ENCODE measurements at places on chromosomes 12 and 14. TPM values are rescaled to one million over a fixed set of nuclear protein-coding genes. Genes with fewer than 3 reads are reported as not detected.

GRCh38 chr12:116916714-116917114 is 6.0 kb downstream of the FBXW8 start:
- peak; percentile 48 for DNase-seq

Gene CCDC38
- 0.04 TPM for total RNA-seq

Gene BHLHE41
- total RNA-seq: 4.1 TPM

DNA sequence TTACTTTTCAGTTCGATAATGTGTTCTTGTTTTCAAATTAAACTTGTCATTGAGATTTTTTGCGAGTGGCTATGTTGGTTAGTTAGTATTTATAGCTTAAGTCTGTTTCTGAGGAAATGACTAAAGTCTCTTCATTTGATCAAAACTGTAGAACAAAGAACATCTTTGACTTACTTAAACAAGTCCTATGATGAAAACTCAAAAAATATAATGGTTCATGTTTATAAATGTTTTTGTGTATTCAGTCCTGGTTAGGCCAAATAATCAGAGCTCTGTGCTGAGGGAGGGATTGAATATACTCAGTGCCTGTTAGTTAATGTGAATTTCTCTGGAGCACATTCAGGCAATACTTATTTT is 51.7 kb downstream of the PPFIBP1 start:
- DNase-seq: no peak

DNA sequence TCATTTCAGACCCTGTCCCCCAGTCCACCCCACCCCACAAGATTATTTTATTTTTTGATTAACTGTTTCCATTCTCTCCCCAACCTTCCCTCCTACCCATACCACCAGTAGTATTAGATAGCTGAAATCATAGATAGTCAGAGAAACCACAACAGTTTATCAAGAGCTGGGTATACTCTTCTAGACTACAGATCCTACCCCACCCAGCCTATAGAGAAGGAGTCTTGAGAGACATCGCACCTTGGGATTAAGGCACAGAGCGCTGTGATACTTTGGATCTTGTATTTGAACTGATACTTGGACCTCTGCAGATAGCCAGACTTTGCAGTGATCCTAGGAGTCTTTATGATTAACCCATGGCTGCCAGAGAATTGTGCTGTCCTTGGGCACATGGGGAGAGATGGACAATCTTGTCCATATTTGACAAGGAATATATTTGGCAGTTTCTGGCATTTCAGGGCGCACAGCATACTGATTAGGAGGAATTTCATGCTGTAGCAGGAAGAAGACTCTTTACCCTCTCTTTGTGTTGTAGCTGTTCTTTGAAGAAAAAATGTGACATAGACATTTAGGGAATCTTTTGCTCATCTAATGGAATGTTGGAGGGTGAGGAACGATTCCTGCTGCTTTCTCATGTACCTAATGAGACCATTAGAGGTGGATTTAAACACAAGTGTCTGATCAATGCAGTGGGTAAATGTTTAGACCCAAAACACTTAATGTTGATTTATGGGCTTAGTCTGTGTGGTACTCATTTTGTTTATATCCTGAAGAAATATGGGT is 982 bp downstream of the RBMS2 start:
- peak; percentile 20 for DNase-seq

- DNase-seq: peak; percentile 16
Observed at GRCh38 chr14:65290830-65291229, 121.7 kb upstream of the FUT8 start.

Gene PRPH
- total RNA-seq: 3.9 TPM

- no peak for DNase-seq
Observed at GRCh38 chr12:109069307-109070271, 17.2 kb downstream of the USP30 start.

DNA sequence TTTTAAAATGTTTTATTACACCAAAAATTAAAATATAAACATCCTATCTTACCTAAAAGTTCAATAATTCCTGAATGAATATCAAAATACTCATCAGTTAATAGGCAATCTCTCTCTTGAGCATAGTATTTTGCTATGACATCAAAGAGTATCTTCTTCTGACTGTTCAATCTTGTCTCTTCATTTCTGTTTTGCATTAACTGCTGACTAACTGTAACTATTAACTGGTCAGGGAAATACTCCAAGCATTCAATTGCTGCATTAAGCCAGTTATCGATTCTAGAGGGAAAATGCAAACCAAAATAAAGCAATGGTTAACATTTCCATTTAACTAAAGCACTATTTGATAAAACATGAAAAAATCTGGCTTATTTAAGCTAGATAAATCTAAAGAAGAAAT is 13.4 kb downstream of the DEPDC4 start:
- no peak for DNase-seq

GRCh38 chr12:5258498-5258897 is 173.4 kb upstream of the NTF3 start:
- DNase-seq: no peak

Gene TUNAR
- not detected for total RNA-seq

Gene RIC8B
- total RNA-seq: 14.9 TPM

DNA sequence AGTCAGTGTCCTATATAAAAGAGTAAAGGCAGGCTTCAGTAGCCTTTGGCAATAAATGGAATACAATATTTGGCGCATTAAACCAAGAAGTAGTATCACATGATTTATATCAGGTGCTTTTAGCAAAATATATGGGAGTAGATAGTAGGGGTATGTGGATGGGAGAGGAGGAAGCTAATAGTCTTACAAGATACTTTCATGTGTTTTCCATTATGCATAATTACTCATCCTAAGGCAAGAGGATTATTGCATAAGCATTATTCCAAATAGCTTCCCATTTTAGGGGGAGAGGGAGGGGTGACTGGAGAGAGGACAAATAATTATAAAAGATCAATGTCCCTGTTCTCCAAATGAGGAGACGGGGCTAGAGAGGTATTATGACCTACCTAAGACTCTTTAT is 104.3 kb downstream of the DUSP6 start:
- DNase-seq: no peak

DNA sequence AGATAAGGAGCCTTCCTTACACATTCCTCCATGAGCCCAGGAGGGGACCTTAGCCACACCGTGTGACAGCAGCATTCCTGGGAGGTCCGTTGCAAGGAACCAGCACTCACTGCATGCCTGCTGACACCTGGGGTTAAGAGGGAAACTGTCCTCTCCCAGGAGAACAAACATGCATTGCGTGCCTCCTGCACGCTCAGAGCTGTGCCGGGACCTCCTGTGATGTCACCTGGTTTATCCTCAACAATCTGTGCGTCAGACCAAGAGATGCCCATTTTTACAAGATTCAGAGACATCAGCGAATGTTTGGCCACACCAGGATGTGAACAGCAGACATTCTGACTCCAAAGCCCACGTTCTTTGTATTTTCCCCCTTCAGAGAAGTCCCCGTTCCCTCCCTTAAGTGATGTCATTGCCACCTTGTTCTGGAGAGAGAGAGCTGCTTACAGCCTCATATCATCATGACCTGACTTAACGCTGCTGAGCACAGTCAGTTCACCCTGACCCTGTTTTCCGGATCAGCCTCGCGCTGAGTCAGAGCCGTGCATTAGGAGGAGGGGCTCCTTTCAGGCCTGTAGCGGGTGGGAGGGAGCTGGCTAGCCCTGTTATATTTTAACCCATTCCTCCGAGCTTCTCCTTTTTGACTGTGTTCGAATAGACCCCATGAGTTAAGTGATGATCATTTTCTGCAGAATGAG is 36.2 kb downstream of the TMEM120B start:
- no peak for DNase-seq

GRCh38 chr14:86203843-86204242 is 673.9 kb downstream of the FLRT2 start:
- no peak for DNase-seq

Gene PPP4R3A
- 74.1 TPM for total RNA-seq

DNA sequence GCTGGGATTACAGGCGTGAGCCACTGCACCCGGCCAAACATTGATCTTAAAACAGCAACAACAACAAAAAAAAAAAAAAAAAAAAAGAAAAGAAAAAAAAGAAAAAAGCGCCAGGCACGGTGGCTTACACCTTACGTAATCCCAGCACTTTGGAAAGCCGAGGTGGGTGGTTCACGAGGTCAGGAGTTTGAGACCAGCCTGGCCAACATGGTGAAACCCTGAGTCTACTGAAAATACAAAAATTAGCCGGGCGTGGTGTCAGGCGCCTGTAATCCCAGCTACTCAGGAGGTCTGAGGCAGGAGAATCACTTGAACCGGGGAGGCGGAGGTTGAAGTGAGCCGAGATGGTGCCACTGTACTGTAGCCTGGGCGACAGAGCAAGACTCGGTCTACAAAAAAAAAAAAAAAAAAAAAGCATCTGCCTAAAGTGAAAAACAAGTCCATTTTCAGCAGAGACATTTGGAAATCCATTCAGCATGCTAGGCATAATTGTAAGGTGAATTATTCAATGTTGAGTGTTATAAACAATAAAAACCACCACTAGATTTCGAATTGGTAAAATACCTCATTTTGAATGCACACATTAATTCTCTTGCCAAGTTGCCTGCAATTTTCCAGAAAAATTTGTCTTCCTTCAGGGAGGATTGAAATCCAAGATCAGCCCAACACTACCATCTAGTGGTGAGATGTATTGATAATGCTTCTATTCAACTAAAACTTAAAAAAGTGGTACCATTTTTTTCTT is 8.0 kb upstream of the CERS5 start:
- DNase-seq: peak; percentile 53

Gene FSCB
- total RNA-seq: not detected

Gene HOXC6
- 2.2 TPM for total RNA-seq

GRCh38 chr12:9906873-9907272 is 25.3 kb downstream of the CLEC2A start:
- DNase-seq: no peak

GRCh38 chr12:75706786-75707605 is 195.6 kb upstream of the KRR1 start:
- peak; percentile 73 for DNase-seq

- no peak for DNase-seq
Observed at GRCh38 chr12:106387848-106388377, 30.4 kb downstream of the POLR3B start.

DNA sequence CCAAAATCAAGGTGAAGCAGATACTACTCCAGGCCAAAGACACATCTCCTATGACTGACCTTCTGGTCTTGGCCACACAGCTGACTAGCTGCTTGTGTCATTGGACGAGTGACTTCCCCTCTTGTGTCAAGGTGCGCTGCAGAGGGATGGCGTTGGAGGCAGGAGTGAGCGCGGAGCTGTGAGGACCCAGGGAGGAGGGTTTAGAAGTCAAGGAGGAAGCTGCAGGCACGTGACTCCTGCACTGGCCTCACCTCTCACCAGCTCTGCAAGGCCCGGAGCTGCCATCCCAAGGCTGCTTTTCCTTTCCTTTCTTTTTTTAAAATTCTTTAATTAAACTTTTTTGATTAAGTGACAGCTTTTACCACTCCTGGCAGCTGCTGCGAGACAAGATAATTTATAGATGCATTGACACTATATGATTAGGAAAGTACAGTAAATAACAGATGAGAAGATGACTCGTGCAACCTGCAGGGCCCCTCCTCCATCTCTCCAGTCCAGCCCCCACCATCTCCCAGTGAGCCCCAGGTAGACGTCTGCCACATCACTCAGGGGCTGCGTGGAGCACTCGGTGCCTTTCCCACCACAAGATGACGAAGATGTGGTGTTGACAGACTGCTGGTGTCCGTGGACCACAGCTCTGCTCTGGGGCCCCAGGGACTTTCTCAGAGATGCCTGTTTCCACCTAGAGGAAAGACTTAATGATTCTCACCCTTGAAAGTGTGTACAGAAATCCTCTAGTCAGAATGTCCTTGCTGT is 350.6 kb downstream of the CACNA1C start:
- no peak for DNase-seq

DNA sequence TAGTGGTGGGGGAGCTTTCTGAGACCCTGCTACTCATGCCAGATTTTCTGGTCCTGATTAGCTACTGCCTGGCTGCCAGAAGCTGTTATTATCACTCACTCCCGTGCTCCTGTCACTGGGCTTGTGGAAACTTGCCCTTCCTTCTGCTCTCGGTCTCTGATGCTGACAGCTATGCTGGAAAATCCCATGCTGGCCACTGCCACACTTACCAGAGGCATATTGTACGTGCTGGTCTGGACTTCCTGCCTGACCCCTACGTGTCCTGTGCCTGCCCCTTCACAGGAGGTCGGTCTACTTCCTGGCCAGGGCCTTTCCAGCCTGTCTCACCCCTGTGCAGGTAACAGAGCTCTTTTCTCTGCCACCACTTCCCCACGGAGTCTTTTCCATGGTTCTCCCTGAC is 149.4 kb upstream of the PLEKHG7 start:
- peak; percentile 57 for DNase-seq

DNA sequence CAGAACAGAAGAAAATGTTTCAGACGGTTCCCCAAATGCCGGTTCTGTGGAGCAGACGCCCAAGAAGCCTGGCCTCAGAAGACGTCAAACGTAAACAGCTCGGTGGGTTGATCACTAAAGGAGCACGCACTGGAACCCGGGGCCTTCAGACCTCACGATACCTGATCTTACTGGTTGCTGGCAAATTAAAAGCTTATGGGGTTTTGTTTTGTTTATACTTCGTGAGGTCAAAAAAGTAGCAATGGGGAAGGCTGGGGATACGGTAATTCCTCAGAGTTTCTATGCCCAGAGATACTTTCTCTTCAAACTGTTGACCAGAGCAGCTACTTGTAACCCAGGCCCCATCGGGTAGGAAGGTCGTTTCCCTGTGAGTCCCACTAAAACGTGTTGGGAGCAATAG is 1.7 kb downstream of the CDKN1B start:
- no peak for DNase-seq

- DNase-seq: no peak
Observed at GRCh38 chr12:93154753-93155480, 222.8 kb upstream of the NUDT4 start.

DNA sequence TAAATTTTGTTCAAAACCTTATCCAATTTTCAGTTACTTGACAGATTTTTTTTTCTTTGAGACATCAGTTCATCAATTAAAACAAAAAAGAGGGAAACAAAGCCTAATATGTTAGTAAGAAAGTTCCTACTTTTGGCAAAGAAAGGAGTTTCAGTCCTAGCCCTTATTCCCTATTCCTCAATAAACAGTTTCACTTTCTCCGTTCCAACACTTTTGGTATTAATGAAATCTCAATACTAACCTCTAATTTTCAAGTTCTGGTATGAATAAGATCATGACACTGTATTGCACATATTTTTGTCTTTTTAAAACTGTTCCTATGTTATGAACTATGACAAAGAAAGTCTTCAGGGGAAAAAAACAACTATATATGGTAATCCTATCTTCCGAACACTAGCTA is 48.4 kb downstream of the RPS6KA5 start:
- DNase-seq: no peak

DNA sequence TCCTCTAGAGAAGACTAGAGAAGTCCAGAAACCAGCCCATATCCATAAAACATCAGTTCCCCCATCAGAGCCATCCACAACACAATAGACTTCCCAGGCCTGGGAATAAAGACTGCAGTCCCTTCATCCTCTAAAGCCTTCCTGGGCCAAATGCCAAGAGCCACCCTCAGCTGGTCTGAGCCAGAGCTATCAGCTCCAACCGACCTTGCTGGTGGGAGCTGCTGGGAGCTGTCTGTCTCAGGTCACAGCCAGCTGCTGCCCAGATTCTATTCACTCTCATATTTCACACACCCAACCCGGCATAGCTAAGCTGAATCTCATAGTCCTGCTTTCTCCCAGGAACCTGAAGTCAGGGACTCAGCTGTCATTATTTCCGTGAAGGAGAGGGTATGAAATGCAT is 10.9 kb upstream of the TFCP2 start:
- DNase-seq: peak; percentile 100
